ENCODE measurements at places on chromosomes 3 and 15.

DNA sequence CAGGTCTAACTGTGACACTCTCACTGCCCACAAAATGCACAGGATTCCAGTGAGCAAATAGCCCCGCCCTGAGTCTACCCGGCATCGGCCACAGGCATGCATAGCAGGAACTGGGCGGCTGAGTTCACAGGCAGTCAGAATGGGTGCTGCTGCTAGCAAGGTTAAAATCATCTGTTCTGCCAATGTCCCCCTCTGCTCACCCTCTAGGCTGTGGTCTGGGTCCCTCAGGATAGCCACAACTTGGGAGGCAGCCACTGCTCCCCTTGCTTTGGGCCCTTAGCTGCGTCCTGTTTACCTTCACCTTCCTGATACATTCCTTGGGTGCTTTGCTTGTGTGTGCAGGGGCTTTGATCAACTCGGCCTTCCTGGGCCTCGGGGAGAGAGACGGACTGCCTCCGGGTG lies 232.9 kb upstream of the RGMA start:
- no peak for DNase-seq

DNA sequence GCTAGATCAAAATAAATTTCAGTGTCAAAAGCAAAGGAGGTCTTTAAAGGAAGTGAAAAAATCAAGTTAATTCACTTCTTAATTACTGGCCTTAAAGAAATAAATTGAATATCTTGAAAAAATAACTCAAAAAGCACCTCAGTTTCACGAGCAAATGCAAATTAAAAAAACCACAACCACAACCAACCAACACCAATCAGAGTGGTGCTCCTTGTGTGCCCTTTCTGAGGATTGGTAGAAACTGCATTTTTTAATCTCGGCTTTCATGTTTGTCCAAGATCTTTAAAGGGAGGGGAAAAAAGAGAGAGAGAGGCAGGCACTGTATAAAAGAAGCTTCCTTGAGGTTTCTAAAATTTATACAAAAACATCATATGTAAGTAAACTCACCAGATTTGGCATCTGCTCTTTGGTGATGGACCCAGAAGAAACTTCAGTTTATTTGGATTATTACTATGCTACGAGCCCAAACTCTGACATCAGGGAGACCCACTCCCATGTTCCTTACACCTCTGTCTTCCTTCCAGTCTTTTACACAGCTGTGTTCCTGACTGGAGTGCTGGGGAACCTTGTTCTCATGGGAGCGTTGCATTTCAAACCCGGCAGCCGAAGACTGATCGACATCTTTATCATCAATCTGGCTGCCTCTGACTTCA lies at the start of gene GPR15:
Gene GPR15, plus strand, starts transcription at position 357 of the 653 bp plus-strand sequence. Its CDS starts 56 bp downstream, at position 413.
- DNase-seq = no peak

DNA sequence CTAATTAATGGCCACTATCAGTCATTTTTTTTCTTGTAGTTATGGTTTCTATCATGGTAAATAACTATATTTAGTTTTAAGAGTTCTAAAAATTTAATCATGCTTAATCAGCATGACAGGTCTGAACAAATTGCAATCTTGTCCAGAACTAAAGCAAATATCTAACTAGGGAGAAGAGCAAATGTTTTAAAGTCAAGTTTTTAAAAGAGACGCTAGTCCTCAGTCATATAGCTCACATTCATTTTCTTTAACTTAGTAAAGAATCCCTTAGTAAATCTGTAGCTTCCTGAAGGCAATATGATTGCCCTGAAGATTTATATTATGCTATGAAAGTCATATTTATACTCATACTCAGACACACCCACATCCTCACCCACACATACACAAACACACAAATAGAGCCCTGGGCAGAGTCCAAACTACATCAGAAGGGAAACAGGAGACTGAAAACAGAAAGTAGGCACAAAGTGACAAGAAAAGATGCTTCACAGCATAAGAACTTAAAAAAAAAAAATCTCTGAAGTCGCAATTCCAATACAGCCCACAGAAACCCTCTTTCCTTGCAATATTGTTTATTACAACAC lies 1149.1 kb downstream of the SI start:
- no peak for DNase-seq

DNA sequence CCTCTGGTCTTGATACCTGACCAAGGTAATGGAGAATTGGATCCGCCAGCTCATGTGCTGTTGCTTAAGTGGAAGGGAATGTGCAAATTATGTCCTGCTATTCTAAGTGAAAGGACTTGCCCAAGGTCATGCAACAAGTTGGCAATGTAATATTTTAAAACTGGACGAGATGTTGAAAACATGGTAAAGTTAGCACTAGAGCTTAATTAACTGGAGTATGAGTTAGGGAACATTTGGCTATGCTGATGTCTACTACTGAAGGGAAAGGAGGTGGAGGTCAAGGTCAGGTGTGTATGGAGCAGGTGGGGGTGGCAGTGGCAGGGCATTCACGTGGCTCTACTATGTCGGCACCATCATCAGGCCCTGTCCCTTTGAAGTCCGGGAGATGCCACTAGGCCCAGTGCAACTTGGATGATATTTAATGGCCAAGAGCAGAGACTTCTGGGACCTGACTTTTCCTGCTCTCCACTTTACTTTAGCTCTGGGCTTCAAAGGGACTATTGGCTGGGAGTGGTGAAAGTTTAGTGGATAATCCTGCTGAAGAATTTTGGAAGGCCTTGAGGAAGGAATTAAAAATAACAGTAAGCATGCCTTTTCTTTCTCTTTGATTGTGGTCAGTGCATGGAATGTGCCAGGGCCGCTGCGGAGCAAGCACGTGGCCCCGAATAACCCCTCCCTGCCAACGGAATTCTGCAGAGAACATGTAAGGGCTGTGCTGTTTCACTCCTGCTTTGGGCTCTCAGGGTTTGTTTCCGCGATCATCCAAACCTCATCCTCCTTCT lies 14.9 kb downstream of the SMAD3 start:
- DNase-seq = no peak

DNA sequence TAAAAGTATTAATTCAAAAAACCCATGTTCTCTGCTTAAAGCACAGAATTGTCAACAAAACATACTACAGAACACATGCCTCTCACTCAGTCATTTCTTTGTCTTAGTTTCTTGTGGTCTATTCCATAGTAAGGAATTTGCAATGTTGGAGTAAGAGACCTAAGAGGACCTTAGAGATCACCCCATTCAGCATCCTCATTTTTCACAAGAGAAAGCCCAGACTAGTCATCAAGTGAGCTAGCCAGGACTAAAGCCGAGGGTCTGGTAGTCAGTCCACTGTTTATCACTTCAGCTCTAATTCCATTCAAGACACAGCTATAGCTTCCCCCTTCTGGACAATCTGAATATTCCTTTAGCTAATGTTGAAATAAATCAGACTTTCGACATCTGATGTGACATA lies 601.1 kb downstream of the FHIT start:
- DNase-seq = no peak

DNA sequence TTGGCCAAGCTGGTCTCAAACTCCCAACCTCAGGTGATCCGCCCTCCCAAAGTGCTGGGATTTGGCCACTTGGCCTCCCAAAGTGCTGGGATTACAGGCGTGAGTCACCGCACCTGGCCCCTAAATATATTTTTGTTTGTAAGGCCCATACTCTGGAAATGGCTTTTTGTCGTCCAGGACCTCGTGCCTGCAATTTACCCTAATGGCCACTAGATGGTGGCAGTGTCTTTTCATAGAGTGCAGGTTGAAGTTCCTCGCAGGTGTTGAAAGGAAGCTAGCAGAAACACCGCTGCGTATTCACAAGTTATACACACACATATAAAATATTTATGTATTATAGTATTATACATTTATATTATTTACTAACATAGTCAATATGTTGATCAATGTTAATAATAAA lies 97.2 kb downstream of the LRTM1 start:
- no peak for DNase-seq

- DNase-seq = no peak
Measured at GRCh38 chr15:43509660-43510199, 7.7 kb upstream of the MAP1A start.

GRCh38 chr3:153768561-153769469 lies 352.4 kb upstream of the ARHGEF26 start:
- DNase-seq = peak; percentile 23

DNA sequence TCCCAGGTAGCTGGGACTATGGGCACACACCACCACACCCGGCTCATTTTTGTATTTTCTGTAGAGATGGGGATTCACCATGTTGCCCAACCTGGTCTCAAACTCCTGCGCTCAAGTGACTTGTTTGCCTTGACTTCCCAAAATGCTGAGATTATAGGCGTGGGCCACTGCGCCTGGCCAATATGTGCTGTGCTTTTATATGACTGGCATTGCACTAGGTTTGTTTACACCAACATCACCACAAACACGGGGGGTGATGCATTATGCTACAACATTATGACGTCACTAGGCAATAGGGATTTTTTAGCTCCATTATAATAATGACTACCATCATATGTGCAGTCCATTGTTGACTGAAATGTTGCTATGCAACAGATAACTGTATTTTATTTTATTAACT lies 6.9 kb downstream of the APH1B start:
- DNase-seq = no peak

DNA sequence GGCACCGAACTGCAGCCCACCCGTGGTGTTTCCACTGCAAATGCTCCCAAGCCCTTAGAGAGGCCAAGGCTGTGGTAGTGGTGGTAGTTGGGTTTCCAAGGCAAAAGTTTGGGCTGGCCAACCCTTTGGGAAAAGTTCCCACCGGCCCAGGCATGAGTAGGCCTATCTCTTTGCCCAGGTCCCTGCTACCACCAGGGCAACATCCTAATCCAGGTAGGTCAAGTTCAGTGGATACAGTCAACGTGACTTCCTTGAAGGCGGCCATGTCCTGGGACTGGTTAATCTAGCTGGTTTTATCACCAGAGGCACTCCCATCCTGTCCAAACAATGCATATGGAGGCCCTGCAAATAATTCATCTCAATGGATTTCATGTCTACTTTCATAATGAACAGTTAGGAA lies 1.6 kb upstream of the ONECUT1 start:
- peak; percentile 18 for DNase-seq

DNA sequence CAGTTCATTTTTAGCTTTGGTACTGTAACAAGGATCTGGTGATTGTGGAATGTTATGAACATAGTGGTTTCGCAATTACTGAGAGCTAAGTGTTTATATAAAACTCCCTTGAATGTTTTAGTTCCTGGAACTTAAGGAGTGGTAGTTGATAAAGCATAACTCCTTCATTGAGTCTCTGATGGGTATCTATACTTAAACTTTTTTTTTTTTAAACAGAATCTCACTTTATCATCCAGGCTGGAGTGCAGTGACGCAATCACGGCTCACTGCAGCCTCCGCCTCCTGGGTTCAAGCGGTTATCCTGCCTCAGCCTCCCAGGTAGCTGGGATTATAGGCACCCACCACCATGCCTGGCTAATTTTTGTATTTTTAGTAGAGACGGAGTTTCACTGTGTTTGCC lies 11.3 kb downstream of the PRKCI start:
- no peak for DNase-seq

DNA sequence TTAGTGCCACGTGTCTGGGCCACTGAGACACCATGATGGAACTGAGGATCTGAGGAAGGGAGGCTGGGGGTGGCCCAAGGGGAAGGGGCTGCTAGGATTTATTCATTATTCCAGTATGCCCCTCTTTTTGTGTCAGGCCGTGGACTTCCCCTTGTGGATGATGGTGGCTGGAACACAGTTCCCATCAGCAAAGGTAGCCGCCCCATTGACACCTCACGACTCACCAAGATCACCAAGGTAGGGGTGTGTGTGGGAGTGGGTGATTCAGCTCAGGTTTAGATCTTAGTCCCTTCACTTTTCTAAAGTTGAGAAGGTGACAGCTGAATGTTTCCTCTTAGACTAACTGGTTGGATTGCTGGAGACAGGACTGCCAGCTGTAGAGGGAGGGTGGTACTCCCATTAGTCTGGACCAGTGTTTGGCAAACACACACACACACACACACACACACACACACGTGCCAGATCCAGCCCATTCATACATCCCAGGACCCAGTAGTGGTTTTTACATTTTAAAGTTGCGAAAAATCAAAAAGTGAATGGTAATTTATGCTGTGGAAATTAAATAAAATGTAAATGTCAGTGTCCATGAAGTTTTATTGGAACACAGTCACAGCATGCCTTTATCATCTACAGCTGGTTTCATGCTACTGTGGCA lies 11.4 kb downstream of the EIF4G1 start:
- no peak for DNase-seq

DNA sequence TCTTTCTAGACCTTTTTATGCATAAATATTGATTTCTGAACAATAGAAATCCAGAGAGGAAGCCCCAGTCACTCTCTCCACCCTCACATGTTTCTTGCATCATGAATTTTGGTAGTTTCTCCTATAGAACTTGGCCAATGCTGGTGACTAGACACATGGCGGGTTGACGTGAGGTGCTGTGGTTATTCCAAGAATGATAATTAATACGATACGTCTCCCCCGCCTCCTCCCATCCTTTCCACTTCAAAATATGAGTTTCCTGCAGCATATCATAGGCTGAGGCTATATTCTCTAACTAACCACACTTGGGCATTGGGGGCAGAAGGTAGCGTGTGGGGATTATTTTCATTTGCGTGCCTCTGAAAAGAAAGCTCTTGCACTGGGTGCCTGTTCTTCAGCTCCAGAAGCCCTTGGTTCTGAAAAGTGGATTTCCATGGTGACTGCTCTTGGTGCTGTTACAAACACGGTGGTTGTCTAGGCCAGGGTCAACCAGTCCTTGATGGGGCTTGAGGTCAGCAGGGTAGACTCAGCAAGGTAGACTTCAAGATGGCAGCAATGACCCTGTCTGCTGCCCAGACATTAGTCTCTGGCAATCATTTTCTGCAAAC lies 5.3 kb downstream of the TNFSF10 start:
- no peak for DNase-seq

GRCh38 chr3:107676469-107677309 lies 153.9 kb downstream of the BBX start:
- DNase-seq = no peak

GRCh38 chr3:143847787-143848631 lies at the start of gene SLC9A9:
Gene SLC9A9 (minus strand): TSS chr3:143848468. CDS start chr3:143848322, 146 bp downstream.
- DNase-seq = peak; percentile 12

DNA sequence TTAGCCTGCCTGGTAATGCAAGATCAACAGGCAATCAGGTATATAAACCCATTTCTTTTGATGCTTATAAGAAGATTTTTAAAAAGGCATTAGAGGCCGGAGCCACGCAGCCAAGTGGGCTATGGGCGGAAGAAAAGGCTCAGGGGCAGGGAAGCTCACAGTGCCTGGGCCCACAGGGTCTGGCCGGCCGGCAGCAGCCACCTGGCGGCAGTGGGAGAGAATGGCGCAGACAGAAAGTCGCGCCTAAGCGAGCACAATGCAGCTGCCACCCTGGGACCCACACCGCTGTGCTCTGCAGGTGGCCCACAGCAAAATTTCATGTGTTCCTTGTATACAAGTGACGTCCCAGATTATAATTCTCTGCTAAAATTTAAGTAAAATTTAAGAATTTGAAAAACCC lies 448.6 kb upstream of the RASGRP1 start:
- DNase-seq = no peak

GRCh38 chr3:128207951-128208350 lies 54.7 kb downstream of the EEFSEC start:
- DNase-seq = no peak

- peak; percentile 51 for DNase-seq
Measured at GRCh38 chr15:88627463-88627862, 6.3 kb downstream of the AEN start.

Measured in memory B cell (primary cell).